Endodermal cell (in vitro differentiated cells): ENCODE measurements at places on chromosomes 5 and 9. TPM values are rescaled to one million over a fixed set of nuclear protein-coding genes. Genes with fewer than 3 reads are reported as not detected.

DNA sequence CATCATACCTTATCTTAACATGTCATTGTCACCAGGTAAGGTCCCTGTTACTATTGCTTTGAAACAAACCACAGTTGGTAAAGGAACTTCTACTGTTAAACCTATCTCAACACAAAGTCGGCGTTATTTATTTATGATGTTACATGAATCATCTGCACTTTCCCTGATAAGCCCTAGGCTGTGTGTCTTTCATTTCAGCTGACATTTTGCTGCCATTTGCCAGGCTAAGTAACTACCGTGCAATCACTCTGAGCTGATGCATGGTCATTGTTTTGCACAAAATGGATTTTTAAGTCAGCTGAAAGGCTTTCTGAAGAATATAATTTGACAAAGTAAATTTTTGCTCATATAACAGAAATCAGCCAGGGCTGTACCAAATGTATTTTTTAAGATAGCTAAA, 546.5 kb downstream of the ZNF608 start:
- DNase-seq, result no peak
- H3K36me3 ChIP-seq, result no peaks in the 10 kb centered on the region
- H3K27ac ChIP-seq, result no peak overlapping the region

DNA sequence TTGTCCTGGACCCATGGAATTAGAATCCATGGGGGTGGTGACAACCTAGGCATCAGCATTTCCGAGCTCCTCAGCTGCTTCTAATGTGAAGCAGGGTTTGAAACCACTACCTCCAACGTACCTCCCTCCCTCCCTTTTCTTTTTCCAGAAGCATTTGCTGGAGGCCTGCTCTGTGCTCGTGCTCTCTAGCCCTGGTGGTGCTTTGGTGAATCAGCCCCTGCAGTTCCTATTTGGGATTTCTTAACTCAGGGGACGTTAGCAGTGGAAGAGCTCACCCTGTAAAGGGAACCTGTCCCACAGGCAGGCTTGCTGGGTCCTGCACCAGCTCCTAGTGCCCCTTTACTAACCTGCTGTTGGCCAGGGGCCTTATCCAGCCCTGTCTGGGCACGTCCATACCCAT, 55.0 kb downstream of the NSG2 start:
- peak; percentile 52 for DNase-seq
- H3K4me3 ChIP-seq, result no peak overlapping the region
- H3K36me3 ChIP-seq, result no peaks in the 10 kb centered on the region
- H3K4me1 ChIP-seq, result peaks cover 2% of the 10 kb centered on the region

- no peaks in the 10 kb centered on the region for H3K36me3 ChIP-seq
- H3K4me3 ChIP-seq, result no peak overlapping the region
- DNase-seq, result no peak
- H3K27me3 ChIP-seq, result peaks cover 30% of the 10 kb centered on the region
Observed at GRCh38 chr5:110257971-110258370, 468.5 kb downstream of the TMEM232 start.

GRCh38 chr9:116189683-116190082, 36.1 kb downstream of the PAPPA start:
- no peaks in the 10 kb centered on the region for H3K4me1 ChIP-seq
- no peak overlapping the region for H3K27ac ChIP-seq
- no peak for DNase-seq
- no peak overlapping the region for H3K4me3 ChIP-seq

- no peaks in the 10 kb centered on the region for H3K4me1 ChIP-seq
- H3K27ac ChIP-seq, result no peak overlapping the region
- no peaks in the 10 kb centered on the region for H3K36me3 ChIP-seq
- no peaks in the 10 kb centered on the region for H3K27me3 ChIP-seq
Observed at GRCh38 chr5:126651013-126651577, 50.3 kb downstream of the PHAX start.

GRCh38 chr5:128105203-128105602, 21.6 kb downstream of the SLC12A2 start:
- no peak overlapping the region for H3K4me3 ChIP-seq
- no peak for DNase-seq
- H3K4me1 ChIP-seq, result no peaks in the 10 kb centered on the region
- no peaks in the 10 kb centered on the region for H3K27me3 ChIP-seq

GRCh38 chr5:100026606-100027005, 508.6 kb upstream of the FAM174A start:
- DNase-seq, result no peak
- no peaks in the 10 kb centered on the region for H3K27me3 ChIP-seq
- H3K4me3 ChIP-seq, result no peak overlapping the region
- no peak overlapping the region for H3K27ac ChIP-seq

- H3K4me3 ChIP-seq, result no peak overlapping the region
- H3K27ac ChIP-seq, result no peak overlapping the region
Observed at GRCh38 chr9:131610231-131610761, 65.0 kb downstream of the PRRT1B start.

GRCh38 chr5:165076686-165077085, 1571.3 kb downstream of the MAT2B start:
- H3K4me3 ChIP-seq, result no peak overlapping the region
- H3K27me3 ChIP-seq, result no peaks in the 10 kb centered on the region
- H3K4me1 ChIP-seq, result no peaks in the 10 kb centered on the region

- no peaks in the 10 kb centered on the region for H3K36me3 ChIP-seq
- no peak overlapping the region for H3K27ac ChIP-seq
- no peak overlapping the region for H3K4me3 ChIP-seq
- DNase-seq, result no peak
Observed at GRCh38 chr5:87705876-87706275, 293.1 kb upstream of the CCNH start.

DNA sequence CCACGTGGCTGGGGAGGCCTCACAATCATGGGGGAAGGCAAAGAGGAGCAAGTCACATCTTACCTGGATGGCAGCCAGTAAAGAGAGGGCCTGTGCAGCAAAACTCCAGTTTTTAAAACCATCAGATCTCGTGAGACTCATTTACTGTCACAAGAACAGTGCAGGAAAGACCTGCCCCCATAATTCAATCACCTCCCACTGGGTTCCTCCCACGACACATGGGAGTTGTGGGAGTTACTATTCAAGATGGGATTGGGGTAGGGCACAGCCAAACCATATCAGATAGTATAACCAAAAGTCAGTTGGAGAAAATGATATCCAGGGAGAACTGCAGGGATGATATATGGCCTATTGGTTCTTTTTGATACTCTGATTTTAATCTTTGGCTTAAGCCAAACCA, 10.0 kb upstream of the CAVIN4 start:
- H3K27ac ChIP-seq, result no peak overlapping the region
- no peaks in the 10 kb centered on the region for H3K4me1 ChIP-seq
- H3K36me3 ChIP-seq, result peaks cover 27% of the 10 kb centered on the region

- H3K27me3 ChIP-seq, result no peaks in the 10 kb centered on the region
- no peak overlapping the region for H3K4me3 ChIP-seq
Observed at GRCh38 chr9:124530246-124530645, 23.0 kb upstream of the NR5A1 start.

- no peak overlapping the region for H3K4me3 ChIP-seq
- peak; percentile 81 for DNase-seq
Observed at GRCh38 chr9:73215249-73215648, 63.6 kb downstream of the ANXA1 start.

DNA sequence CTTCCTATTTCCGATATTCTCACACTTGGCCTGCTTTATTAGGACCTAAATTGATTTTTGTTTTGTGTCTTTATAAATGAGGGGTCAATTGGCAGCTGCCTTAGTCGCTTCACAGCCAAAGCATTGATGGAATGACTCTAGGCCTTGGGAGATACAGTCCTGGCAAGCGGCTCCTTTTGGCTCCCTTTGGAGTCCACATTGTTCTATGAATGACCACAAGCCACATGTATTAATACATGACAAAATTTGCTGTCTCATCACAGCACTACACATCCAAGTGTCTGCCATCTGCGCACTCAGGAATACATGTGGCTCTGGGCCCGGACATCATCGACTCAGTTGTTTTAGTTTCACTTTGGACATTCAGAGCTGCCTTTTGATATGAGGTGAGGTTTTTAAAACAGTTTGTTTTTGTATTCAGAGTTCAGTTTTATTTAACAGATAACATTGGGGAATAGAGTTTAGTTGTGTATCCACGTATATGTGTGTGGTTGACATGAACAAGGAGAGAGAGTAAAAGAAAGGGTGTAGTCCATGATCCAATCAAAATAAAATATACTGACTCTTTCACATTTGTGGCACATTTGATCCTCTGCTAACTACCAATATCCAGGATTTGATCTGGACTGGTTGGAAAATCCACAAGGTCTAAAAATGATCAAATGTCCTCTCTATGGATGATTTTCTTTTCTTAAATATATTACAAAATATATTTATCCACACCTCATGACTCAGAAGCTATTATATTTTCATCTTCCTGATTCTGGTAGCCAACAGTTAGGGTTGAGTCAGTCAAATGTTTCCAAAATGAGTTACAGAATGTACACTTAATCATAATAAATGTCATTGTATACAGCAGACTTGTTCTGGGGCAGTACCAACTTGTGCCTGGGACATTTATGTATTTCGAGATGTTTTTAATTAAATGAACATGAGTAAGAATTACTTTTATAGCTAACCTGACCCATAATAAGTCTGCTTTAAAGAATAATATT, 114.0 kb upstream of the MTAP start:
- no peaks in the 10 kb centered on the region for H3K27me3 ChIP-seq
- no peak for DNase-seq
- H3K36me3 ChIP-seq, result no peaks in the 10 kb centered on the region
- H3K4me3 ChIP-seq, result no peak overlapping the region
- H3K27ac ChIP-seq, result no peak overlapping the region
- no peaks in the 10 kb centered on the region for H3K4me1 ChIP-seq

- DNase-seq, result no peak
- no peaks in the 10 kb centered on the region for H3K36me3 ChIP-seq
- H3K4me1 ChIP-seq, result no peaks in the 10 kb centered on the region
- no peak overlapping the region for H3K27ac ChIP-seq
- H3K27me3 ChIP-seq, result no peaks in the 10 kb centered on the region
- H3K4me3 ChIP-seq, result no peak overlapping the region
Observed at GRCh38 chr9:76107482-76107881, 217.0 kb downstream of the PCSK5 start.

GRCh38 chr5:125219710-125220109, 473.3 kb upstream of the ZNF608 start:
- H3K27ac ChIP-seq, result no peak overlapping the region
- peaks cover 8% of the 10 kb centered on the region for H3K4me1 ChIP-seq
- no peak for DNase-seq

DNA sequence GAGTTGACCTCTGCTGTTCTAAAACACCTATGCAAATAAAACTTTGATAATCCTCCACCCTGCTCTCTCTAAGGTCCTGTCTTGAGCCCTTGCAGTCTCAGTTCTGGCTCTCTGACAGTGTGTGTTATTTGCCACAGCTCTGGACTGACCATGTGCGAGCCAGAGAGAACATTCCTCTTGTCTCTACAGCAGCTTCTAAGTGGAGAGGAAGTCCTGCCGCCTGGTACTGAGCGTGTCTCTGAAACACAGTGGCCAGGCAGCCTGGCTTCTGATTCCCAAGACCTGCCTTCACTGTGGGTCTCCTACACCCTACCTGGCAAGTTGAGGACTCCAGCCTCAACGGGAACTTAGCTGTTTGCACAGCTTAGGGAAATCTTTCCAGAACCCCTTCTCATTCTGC, 61.6 kb downstream of the ENTREP1 start:
- no peak overlapping the region for H3K27ac ChIP-seq
- H3K27me3 ChIP-seq, result no peaks in the 10 kb centered on the region
- H3K36me3 ChIP-seq, result peaks cover 6% of the 10 kb centered on the region
- no peak overlapping the region for H3K4me3 ChIP-seq
- no peak for DNase-seq

GRCh38 chr9:113409481-113409880, 994 bp downstream of the POLE3 start:
- no peak overlapping the region for H3K27ac ChIP-seq
- H3K4me3 ChIP-seq, result peak overlapping the region; percentile 89
- peaks cover 3% of the 10 kb centered on the region for H3K4me1 ChIP-seq
- H3K36me3 ChIP-seq, result peaks cover 20% of the 10 kb centered on the region

GRCh38 chr9:116716438-116716837, 29.3 kb downstream of the TRIM32 start:
- no peak overlapping the region for H3K27ac ChIP-seq
- H3K27me3 ChIP-seq, result no peaks in the 10 kb centered on the region
- H3K36me3 ChIP-seq, result no peaks in the 10 kb centered on the region

- no peaks in the 10 kb centered on the region for H3K36me3 ChIP-seq
- DNase-seq, result no peak
- no peaks in the 10 kb centered on the region for H3K4me1 ChIP-seq
Observed at GRCh38 chr9:4984171-4984620, 876 bp upstream of the JAK2 start.

GRCh38 chr9:82903503-82903902, 159.4 kb downstream of the RASEF start:
- H3K4me3 ChIP-seq, result no peak overlapping the region
- no peaks in the 10 kb centered on the region for H3K4me1 ChIP-seq
- H3K36me3 ChIP-seq, result no peaks in the 10 kb centered on the region
- no peak overlapping the region for H3K27ac ChIP-seq

DNA sequence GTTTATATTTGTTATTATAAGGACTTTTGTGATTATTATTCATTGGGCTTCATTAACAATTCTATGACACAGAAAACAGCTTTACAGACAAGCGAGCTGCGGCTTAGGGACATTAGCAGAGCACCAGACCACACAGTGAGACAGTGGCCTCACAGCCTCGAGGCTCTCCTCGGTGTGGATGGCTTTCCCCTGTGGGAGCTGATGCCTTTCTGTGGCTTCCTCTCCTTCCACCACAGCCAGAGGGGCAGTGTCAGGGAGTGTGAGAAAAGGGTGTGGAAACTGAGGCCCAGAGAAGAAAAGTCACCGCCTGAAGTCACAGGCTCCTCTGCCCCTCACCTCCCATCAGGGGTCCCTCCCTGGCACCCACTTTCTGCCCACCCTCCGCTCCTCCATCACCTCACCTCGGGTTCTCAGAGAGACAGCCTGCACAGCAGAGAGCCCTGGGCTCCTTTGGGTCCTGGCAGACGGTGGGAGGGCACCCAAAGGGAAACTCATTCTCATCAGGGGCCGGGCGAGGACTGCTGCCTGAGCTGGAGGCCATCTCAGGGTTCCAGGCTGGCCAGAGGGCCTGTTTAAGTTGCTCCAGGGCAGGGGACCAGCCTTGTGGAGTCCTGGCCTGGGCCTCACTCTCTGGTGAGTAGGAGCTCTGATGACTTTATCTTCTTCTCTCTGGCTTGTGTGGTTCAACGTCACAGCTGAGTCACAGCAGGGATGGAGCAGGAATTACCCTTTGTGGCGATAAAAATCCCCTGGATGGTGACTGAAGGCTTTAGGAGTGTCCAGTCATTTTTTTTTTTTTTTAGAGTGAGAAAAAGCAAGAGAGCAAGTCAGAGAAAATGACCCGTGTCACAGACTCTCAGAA, 830 bp downstream of the TRAF1 start:
- no peak for DNase-seq
- peaks cover 28% of the 10 kb centered on the region for H3K4me1 ChIP-seq
- no peaks in the 10 kb centered on the region for H3K36me3 ChIP-seq

GRCh38 chr5:137446615-137447014, 52.5 kb downstream of the SPOCK1 start:
- peaks cover 41% of the 10 kb centered on the region for H3K27me3 ChIP-seq
- H3K27ac ChIP-seq, result no peak overlapping the region
- no peak for DNase-seq
- no peak overlapping the region for H3K4me3 ChIP-seq
- H3K4me1 ChIP-seq, result no peaks in the 10 kb centered on the region

PCYOX1L gene
- 10.4 and 11.7 TPM in 2 replicates for total RNA-seq

FRRS1L gene
- total RNA-seq, result 1.8 to 3.8 TPM (median 3.0 TPM) in 3 replicates

PTPDC1 gene
- 7.8 and 9.0 TPM in 2 replicates for total RNA-seq

FGF10 gene
- 0.44 to 3.6 TPM (median 0.55 TPM) in 3 replicates for total RNA-seq

IL12B gene
- not detected in 3 replicates for total RNA-seq

ORM1 gene
- total RNA-seq, result 1.4 to 1.8 TPM in 2 of 3 replicates, not detected in the other
